Stimulated activated CD8-positive, alpha-beta memory T cell treated with anti-CD3 and anti-CD28 coated beads, Interleukin-4, amount 100 ng/mL, for 48 hours (primary cell): ENCODE measurements at places on chromosomes 6 and 20.

GRCh38 chr6:63637865-63638445 is 2.4 kb downstream of the PHF3 start:
- DNase-seq, result no peak

DNA sequence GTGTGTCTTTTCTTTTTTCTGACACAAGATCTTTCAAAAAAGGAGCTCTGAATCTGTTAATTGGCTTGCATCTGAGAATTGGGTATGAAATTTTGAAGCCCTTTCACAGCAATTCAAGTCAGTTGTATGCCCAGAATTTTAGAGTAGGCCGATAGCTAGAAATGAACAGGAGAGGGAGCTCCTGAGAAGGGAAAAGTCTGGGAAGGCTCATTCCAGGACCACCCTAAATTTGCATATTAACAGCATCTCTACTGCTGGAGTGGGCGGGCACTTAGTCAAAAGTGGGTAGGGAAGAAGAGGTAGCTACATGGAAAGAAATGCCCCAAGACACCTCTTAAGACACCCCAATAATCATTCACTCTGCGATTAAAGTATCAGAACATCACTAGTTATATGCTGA is 928.3 kb downstream of the TBC1D32 start:
- no peak for DNase-seq

DNA sequence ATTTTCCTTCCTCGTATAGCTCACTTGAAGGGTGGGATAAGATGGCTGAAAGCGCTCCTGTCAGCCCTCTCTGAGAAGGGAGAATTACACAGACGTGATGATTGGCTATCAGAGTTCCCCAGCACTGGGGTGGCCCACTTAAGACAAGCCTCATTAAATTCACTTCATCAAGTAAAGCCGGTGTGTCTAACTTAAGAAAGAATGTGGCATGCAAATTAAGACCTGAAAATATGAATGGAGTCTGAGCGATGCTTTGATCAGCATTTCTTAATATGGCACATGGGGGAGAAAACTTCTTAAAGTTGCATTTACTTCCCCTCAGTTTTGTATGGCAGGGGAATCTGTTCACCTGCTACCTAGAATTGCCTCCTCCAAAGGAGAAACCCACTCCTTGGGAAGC is 369.3 kb downstream of the FARS2 start:
- no peak for DNase-seq

DNA sequence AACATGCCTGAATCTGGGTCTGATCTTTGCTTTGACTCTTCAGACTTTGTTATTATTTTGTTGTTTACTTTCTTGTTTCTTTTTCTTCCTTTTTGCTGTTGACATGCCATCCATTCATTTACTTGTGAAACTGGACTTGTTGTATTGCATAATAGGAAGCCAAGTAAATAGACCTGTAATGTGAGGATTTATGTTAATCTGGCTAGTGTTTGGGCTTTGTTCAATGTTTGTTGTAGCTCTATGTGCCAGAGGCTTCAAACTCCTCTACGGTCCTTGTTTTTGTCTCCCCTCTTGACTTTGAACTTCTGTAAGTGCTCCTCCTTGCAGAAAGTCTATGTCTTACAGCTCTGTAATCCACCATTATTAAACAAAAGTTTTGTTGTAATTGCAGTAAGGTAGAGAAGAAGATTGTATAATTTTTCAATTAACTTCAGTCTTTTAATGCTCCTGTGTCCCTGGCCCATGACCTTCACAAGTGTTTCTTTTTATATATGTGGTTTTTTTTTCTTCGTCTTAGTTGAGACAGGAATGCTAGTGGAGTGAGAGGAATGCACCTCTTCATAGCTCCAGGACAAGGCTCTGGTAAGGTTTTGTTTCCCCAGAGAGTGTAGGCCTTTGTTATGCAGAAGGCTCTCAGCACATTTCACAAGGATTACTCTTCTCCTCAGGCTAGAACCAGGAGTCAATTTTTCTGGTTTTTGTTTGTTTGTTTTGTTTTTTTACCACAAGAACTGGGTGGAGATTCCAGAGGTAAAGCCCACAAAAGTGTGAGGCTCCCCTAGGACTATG is 1061.8 kb upstream of the CITED2 start:
- no peak for DNase-seq

DNA sequence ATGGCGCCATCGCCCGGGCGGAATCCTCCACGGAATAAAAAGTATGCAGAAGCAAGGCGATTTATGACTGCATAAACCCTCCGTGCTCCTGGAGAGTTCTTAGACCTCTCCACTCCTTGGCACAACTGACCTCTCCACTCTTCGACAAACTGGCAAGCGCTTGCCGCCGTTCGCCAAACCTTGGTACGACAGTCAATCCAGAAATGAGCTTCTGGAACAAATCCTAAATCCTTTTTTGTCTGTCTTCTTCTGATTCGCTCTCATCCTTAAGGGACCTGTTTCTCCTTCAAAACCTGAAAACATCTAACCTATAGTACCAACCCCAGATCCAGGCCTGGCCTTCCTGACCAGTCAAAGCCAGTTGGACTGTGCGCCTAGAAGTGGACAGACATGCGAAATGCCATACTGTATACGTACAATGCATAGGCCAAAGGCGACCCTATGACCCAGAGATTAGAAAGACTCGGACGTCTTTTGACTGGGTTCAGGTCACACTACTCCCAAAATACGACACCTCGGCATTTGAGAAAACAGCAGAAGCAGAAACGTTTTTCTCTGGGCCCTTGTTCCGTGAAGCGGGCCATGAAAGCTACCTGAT is 59.4 kb downstream of the TRIM27 start:
- no peak for DNase-seq

DNA sequence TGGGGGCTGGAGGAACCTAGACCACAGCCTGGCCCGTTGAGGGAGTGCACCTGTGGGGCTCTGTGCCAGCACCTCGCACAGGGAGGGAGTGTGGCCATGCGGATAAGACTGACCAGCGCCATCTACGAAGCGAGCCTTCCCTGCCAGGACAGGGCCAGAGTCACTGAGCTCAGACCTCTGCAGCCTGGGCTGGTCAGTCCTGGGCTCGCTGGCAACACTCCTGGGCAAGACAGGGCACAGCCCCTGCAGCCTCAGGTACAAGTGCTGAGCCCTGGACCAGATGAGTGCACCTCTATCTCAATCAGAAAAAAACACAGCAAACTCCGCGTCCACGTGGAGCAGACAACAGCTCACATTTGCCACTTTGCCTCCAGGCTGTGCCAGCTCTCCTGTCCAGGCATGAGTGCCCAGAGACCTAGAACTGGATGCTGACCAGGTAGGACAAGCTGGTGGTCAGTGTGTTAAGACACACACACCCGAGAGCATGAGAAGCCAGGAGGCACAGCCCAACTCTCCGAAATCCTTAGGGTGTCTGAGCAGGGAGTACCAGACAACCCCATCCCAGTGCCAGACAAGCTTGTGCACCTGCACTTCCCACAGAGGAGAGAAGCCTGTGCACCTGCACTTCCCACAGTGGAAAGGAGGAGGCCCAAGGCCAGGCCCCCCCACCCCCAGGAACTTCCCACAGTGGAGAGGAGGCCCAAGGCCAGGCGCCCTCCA is 4.9 kb downstream of the ARFRP1 start:
- no peak for DNase-seq

DNA sequence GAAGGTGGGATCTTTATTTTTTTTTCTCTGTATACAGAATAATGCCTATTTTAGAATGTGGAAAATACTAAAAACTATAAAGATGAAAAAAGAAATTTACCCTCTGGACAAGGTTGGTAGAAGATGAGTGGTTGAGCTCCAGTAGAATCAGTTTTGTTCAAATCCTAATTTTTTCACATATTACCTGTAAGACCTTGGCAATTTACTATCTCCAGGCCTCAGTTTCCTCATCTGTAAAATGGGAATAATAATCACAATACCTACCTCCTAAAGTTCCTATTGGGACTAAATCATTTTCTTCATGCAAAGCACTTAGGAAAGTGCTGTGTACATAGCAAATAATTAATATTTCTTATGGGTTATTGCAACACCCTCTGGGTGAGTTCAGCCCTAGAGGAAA is 28.4 kb downstream of the DAAM2 start:
- DNase-seq, result no peak

DNA sequence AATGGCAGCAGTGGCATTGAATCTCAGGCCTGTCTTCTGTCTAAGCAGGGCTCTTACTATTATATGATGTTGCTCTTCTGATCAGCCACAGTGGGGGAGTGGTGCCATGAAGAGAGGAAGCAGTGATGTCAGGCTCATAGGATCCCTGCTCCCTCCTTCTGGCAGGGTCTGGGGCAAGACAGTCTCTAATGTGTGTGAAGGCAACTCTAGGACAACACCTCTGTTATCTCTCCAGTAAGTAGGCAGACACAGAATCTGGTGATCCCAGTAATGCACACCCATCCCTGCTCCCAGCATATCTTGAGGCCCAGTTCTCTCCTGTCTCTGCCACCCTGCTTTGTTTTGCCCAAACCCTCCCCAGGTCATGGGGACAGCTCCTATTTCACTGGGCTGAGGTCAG is 8.8 kb downstream of the C20orf202 start:
- no peak for DNase-seq

- DNase-seq, result no peak
Measured at GRCh38 chr20:15921930-15922329, 651.3 kb downstream of the KIF16B start.

DNA sequence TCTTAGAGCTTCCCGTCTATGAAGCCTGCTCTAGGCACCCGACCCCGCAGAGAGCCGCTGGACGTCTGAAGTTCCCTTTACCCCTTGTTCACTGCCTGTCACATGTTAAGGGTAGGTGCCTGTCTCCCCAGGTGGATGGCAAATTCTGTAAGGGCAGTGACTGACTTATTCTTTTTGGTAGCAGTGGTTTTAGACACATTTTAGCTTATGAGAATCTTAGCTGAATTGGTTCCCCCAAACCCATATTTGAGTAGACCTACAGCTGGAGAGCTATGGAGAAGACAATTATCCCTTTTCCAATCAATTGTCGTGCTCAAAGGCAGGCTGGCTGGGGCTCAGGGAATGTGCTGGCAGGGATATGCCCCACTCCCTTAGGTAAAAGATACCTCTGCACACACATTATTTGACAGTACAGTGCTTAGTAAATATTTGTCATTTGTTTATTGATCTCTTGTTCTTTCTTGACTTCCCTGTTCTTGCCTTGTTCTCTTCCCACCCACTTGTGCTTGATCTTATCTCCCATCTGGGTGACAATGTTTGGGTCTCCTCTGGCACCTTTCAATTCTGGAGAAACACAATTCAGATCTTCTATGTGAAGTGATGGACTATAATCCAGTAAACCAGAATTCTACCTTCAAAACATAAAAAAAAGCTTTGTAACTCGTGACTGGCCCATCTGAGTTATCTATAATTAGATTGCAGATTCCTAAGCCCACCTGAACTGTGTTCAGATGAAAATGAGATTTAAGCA is 114.3 kb upstream of the SLC2A12 start:
- no peak for DNase-seq

DNA sequence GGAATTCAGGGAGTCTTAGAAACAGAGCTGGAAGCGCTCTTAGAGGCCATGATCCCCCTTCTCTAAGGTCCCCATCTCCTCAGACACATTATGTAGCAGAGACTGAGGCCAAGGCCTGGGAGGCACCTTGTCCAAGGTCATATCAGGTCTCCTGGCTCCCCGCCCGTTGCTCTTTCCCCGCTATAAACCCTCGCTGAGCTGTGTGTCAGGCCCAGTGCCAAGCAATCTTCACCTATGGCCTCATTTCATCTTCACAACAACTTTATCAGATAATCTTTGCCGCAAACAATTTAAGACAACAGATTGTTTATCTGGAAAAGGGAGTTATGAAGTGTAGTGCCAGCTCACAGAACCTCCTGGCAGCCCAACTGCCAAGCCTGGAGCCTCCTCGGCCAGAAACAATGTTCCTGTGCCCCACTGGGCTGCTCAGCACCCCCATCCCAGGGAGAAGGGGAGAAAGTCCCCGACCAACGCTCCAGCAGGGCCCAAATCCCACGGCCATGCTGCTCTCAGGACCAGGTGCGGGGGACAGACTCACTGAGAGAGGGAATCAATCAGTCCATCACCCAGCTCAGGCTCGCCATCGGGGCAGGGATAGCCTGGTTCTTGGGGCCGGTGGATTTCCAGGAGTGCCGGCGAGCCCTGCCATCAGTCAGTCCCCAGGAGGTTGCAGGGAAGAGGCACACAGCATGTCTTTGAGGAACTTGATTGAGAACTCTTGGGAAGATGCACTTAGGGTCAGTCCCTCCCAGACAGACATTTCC is 16.9 kb upstream of the FANCE start:
- no peak for DNase-seq

DNA sequence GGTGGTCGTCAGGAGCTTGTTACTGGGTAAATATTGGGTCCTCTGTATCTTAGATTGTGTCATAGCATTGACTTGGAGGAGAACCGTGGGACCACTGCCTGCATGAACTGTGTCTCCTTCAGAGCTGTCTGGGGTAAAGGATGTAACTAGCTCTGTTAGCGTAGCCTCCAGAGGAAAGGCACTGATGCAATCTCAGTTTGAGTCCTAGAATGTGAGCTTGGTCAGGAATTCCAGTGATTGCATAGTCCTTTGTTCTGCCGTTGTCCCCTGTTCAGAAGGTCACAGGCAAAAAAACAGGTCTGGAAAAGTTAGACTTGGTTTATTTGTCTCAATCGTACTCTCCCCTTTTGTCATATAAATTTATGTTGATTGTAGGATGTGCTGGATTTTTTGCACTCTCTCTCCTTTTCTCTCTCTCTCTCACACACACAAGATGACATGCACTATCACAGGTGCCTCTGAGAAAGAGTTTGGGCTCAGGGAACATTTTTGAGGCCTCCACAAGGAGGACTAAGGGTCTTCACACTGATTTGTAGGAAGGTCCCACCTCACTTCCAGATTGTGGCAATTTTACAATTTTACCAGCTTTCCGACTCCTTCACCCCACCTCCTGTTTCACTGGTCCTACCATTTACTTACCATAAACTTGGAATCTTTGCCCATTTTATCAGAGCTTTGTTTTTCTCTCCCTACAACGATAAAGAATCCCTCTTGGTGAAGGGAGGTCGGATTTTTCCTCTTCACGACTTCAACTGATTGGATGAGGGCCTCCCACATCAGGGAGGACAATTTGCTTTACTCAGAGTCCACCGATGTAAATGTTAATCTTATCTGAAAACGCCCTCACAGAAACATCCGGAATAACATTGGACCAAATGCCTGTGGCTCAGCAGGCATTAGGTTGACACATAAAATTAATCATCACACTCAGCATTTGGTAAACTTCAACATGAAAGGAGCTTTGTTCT is 7.0 kb upstream of the DACT2 start:
- no peak for DNase-seq

DNA sequence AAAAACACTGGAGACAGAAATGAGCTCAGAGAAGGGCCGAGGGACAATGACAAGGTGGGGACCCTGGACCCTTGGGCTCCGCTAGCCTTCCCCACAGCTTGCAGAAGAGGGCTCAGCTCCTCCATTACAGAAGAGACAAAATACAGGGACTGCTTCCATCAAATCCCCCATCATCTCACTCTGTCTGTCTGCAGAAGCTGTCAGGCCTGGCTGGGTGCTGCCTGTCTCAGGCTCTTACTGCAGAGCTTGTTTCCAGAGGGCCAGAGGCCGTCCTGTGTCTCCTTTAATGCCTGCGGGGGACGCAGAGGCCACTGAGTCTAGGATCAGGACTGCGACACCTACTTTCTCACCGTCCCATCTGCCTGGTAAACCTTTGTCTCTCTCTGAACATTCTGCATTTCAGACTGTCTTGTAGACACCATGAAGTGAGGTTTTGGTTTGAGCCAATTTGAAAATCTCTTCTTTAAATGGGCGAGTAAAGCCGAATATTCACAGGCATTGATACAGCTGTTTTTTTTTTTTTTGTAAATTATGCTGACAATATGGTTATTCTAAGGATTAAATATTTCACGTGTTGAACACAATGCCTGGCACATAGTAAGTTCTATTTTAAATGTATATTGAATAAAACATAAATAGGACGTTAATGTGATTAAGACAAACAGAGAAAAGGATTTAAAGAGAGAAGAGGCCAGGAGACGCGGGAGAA is 28.3 kb downstream of the RNASET2 start:
- no peak for DNase-seq
